Stimulated activated CD8-positive, alpha-beta memory T cell treated with anti-CD3 and anti-CD28 coated beads, Interleukin-7, amount 100 ng/mL, for 1 hour (primary cell): ENCODE measurements at places on chromosomes 16 and 17.

DNA sequence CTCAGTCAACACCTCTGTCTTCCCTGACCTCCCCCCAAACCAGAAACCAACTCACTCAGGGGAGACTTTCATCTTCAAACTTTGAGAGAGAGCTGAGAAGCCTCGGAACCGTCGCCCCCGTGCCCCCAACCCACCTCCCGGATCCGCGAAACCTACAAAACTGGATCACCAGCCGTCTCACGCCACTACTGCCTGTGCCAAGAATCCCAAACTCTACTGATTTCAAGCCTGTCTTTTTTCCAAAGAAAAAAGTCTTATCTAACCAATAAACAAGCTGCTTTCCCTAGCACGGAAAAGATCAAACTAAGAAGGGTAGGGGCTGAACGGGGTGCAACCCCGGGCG lies 2.0 kb downstream of the AXIN2 start:
- DNase-seq, result no peak

DNA sequence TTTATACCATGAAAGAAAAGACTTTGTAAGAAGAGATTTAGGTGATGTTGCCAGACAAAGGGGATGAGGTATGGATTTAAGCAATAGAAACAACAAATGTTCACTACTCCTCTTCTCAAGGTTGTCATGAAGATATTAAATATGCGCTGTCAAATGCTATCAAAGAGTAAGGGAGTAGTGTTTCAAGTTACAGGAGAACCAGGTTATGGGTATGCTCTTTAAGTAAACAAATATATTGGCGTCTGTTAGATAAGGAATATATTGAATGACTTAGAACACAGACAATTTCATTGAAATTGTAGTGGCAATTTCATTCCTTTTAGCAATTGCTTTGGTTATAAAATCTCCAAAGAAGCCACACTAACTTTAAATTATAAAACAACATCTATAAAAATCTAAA lies 229.0 kb downstream of the FTO start:
- DNase-seq, result no peak

DNA sequence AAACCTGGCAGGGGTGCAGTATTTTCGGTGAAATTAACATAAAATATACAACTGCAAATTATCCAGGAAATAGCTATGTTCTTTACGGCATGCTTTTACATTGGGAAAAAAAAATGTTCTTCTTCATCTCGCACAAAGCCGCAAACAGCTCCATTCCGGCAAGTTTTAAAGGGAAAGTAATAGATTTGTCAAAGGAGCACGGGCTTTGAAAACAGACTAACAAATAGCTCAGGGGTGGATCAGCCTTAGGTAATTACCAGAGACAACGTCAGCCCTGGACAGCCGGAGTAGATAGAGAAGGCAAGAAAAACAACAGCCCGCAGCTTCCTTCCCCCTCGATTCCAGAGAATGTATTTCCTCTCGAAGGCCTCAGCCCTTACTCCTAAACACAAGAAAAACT lies 222.5 kb downstream of the C16orf78 start:
- DNase-seq, result no peak

GRCh38 chr16:75060723-75061122 lies 55.9 kb downstream of the LDHD start:
- no peak for DNase-seq

GRCh38 chr16:84699147-84699711 lies 571 bp upstream of the USP10 start:
- DNase-seq, result no peak

DNA sequence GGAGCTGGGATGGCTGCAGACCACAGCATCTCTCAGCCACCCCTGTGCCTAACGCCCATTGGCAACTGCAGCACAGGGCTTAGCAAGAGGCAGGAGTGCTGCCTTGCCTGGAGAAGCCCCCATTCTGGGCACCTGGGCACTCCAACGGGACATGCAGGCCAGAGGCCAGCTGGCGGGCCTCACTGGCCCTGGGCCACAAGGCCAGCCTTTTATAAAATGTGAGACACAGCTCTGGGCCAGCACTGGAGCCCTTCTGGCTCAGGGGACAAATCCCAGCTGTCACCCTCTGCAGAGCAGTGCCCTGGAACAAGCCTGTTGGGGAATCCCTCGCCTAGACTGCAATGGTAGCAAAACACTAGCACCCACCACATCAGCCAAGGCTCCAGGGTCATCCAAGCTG lies 171.8 kb downstream of the WSCD1 start:
- no peak for DNase-seq

DNA sequence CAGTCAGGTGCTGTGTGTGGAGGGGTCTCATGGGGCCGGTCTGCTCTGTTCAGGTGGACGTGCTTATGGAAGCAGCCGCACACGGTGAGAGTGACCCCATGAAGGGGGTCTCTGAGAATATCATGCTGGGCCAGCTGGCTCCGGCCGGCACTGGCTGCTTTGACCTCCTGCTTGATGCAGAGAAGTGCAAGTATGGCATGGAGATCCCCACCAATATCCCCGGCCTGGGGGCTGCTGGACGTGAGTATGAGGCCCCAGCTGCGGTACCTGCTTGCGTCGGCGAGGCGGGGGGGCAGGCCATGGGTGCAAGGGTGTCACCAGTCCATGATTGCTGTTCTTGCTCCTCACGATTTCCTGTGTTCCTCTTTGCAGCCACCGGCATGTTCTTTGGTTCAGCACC lies 27.9 kb downstream of the POLR2A start:
- DNase-seq, result no peak

DNA sequence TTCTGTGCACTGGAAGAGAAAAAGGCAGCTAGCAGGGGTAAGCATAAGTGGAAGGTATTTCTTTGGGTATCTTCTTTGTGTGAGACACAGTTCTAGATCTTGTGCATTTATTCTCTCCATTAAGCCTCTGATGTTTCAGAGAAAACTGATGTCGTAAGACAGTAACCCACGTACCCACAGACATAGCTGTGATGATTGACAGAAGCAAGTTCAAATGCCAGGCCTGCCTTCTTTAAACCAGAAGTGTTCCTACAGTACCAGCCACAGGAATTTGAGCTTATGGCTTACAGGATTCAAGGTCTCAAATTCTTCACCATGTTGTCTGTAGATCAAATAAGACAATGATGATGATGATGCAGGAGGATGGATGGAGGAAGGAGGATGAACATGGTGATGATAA lies 161.4 kb upstream of the KCNJ16 start:
- no peak for DNase-seq

DNA sequence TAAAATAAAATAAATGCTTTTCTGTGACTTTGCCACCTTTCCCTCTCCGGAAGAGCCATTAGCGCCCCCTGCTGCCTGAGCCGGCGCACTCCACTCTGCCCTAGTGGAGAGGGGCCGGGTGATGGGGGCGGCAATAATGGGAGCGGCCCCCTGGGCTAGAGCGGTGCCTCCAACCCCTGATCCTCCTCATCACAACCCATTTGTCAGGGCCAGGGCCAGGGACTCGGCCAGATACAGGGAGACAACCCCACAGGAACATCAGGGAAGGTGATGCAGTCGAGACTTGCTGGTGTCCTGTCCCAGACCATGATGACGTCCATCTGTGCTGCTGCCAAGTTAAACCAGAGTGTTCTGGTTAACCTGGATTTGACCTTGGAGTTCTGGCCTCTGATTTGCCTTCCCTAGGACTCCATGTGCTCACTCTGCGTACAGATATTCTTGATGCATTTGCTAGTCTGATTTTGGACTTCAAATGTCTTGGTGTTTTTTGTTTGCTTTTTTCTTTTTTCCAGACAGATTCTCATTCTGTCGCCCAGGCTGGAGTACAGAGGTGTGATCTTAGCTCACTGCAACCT lies 46.1 kb upstream of the BPTF start:
- DNase-seq, result no peak

- DNase-seq, result no peak
These were observed 6.4 kb downstream of the ATP1B2 start for GRCh38 chr17:7656958-7657609.

- no peak for DNase-seq
These were observed 119.6 kb upstream of the PMFBP1 start for GRCh38 chr16:72291531-72291981.

GRCh38 chr17:33545124-33545523 lies 252.0 kb upstream of the ASIC2 start:
- DNase-seq, result no peak

- DNase-seq, result no peak
These were observed 12.6 kb downstream of the C1QTNF1 start for GRCh38 chr17:79036596-79036995.
